ENCODE measurements at places on chromosomes 12 and 14.
A peak's percentile ranks its signal among the peaks of the same experiment; 100 is the strongest.

DNA sequence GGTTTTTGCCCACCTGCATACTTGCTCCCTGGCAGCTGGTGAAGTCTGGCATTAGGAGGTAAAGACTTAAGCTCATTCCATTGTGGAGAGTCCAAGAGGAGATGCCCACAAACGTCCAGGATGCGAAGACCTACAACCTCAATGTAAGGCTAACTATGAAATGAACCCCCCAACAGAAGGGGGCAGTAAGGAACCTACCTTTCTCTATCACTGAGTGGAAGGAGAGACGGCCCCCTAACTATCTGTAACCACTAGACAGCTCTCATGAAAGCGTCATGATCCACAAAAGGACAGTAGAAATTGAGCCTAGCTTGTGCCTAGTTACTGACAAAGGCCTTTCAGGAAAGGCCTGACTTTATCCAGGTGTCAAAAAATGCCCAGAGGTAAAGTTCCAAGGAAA, 55.3 kb downstream of the ZFYVE21 start:
- DNase-seq, result no peak

GRCh38 chr12:109047081-109047805, 5.1 kb upstream of the USP30 start:
- DNase-seq, result no peak

- DNase-seq, result no peak
Measured at GRCh38 chr12:12017135-12017581, 53.6 kb upstream of the BCL2L14 start.

- DNase-seq, result no peak
Measured at GRCh38 chr12:120971299-120972180, 6.8 kb upstream of the HNF1A start.

- no peak for DNase-seq
Measured at GRCh38 chr14:103391048-103391447, 5.8 kb downstream of the MARK3 start.

- DNase-seq, result peak; percentile 20
Measured at GRCh38 chr12:80778005-80778541, 61.4 kb downstream of the MYF5 start.

- no peak for DNase-seq
Measured at GRCh38 chr12:3544296-3544965, 53.4 kb downstream of the PRMT8 start.

GRCh38 chr14:61406675-61407074, 85.3 kb downstream of the PRKCH start:
- no peak for DNase-seq

DNA sequence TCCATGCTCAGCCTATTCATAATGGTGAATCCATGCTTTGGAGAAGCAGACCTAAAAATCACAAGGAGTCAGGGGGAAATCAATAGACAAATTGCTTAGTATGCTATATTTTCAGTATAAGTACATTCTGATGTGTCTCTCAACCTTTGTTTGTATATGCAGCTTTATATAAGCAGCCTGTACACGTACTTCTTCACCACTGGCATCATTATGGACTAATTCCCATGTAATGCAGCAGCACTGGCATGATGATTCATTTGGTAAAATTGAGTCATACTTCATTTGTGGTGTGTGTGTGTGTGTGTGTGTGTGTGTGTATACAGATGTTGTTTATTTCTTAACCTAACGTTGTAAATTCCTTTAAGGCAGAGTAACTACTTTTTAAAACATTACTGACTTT, 10.9 kb downstream of the DCP1B start:
- no peak for DNase-seq

DNA sequence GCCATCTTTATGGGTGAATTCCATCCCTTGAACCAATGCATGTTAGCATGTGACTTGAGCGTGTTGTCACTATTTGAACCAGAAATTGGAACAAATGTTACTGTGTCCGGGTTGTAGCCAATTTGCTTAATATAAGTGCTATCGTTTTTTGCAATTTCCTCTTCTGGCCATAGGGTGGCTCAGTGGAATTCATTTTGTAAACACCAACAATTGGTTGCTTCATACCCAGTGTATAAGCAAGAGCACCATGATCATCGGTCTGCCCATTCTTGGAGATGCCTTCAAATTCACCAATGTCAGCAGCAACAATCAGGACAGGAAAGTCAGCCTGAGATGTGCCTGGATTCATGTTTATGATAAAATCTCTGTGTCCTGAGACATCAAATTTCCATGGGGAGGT, 5.0 kb upstream of the NEDD1 start:
- no peak for DNase-seq

DNA sequence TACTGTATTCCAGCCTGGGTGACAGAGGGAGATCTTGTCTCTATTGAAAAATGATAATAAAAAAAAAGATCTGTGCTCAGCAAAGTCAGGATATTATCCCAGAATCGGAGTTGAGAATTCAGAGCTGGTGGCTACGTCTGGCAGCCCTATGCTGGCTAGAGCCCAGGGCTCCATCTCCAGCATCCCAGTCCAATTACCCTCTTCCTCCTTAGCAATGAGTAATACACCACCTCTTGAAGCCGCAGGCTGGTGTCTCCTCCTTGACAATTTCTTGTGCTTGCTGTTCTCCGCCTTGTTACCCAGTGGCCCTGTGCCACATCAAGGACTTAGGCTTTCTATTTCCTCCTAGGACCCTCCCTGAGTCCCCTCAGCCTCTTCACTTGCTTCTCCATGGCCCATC, 38.4 kb upstream of the DDX11 start:
- no peak for DNase-seq

DNA sequence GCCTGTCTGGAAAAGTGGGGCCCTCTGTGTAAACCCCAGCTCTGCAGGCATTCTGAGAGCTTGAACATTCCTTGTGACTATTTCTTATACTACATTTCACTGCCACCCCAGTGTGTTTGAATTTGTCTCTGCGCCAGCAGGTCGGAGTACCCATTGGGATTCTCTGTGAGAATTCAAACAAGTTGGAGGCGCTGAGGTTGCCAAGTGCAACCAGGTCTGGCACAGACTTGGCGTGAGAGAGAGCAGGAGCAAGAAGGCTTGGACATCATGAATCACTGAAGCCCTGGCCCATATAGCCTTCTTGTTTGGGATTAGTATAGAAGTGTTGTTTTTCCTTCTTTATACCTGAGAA, 33.0 kb upstream of the ATP2A2 start:
- no peak for DNase-seq

DNA sequence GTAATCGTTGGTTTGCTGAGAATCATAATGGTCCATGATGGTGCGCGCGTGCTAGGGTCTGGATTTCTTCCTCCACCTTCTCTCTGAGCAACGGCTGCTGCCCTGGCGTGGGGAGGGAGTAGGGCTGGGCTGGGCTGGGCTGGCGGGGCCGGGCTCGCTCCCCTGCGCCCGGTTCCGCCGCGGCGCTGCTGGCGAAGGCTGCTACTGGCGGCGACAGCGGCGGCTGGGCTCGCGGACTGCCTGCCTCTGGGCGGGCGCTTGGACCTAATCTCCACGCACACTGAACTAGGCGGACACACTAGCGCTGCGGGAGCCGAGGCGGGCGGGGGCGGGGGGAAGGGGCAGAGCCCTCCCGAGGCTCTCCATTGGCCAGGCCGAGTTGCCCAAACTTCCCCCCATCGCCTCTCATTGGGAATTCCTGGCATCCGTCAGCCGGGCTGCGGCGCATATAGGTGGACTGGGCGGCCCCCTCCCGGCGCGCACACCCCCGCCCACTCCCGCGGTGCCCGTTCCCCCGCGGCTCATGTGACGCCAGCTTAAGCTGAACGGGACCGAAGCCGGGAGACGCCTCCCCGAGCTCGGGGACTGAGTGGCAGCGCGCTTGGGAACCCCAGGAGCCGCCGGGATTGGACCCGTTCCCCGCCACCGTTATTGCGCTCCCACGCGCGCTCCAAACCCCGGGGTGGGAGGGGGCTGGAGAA, at the start of gene ACTN1:
TSS of gene ACTN1 (minus strand) at position 282 of the 701 bp plus-strand sequence. CDS start at position 36, 246 bp downstream.
- peak; percentile 75 for DNase-seq

DNA sequence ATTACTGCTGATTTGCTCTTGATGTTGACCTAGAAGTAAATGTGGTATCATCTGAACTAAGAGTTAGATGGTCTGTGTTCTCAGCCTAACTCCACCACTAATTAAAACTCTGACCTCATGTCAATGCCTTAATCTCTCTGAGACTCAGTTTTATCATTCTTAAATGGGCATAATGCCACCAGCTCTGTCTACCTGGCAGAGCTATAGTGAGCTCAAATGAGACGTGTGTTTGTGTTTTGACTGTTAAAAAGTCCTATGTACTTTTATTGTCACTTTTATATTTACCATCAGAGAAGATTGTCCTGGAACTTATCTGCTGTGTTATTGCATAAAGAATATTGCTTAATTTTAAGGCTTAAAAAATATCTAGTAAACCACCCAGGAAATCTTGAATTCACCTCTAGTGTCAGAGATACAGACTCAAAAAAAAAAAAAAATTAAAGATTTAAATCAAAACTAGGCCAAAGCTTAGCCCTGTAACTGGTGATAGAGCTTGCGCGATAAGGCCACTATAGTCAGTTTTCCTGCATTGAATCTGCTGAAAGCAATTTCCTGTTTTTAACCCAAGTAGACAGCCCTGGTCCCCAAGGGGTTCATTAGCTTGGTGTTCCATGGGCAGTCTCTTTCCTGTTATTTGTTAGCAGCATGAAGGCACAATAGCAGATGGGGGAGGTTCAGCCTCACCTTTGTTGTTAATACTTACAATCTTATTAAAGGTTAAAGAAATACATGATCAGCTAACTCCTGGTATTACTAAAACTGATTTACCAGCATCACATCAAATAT, 261.8 kb downstream of the ATP23 start:
- DNase-seq, result no peak

GRCh38 chr12:125981610-125982253, 916.5 kb downstream of the AACS start:
- no peak for DNase-seq

GRCh38 chr14:102544747-102545460, 35.3 kb upstream of the ANKRD9 start:
- DNase-seq, result no peak

DNA sequence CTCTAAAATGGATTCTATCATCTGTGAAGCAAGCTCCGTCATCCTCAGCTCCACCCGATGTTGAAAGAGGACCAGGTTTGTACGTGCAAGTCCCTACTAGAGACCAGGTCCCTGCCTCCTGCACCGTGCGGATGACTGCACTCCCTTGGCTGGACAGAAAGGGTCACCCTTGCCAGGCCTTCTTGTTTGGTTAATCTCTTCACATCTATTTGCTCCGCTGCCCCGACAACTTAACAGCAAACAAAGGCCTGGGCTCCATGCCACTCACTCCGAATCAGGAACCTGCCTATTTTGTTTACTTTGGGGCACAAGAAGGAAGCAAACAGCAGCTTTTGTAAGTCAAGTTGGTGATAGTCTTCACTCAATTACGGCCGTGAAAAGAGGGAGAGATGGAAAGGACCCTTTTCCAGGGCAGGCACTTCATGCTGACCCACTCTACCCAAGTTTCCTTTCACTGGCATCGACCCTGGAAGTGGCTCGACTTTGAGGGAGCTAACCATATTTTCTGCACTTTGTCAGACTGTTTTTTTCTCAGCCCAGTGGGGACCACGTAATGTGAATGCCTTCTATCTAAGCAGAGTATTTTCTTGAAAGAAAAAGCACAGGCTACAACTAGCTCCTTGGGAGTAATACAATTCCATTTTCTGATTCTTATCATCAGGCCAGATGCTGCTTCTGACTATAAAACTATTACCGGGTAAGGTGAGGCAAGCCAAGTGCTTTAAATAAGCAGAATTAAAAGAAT, 202.6 kb downstream of the FOXN3 start:
- DNase-seq, result no peak

GRCh38 chr12:124660851-124661250, 93.4 kb upstream of the NCOR2 start:
- no peak for DNase-seq

DNA sequence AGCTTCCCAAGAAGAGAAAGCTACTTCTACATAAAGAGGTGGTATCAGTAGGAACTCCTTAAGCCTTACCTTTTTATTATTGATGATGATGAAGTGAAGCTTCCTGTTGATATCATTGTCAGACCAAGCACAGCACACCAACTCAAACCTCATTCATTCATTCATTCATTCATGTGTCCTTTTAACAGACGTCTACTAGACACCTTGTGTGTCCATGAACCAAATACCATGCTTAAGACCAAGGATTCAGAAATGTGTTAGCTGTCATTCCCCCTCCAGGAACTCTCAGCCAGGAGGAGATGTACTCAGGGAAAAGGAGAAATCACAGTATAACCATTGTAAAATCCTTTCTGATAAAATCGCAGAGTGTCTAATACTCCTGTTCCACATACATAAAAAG, 194.8 kb downstream of the ZFP36L1 start:
- no peak for DNase-seq

GRCh38 chr12:47739979-47740378, 14.7 kb upstream of the ENDOU start:
- DNase-seq, result no peak

GRCh38 chr12:102920271-102920670, 3.2 kb upstream of the PAH start:
- no peak for DNase-seq
